ENCODE measurements at places on chromosomes 1 and 21.

DNA sequence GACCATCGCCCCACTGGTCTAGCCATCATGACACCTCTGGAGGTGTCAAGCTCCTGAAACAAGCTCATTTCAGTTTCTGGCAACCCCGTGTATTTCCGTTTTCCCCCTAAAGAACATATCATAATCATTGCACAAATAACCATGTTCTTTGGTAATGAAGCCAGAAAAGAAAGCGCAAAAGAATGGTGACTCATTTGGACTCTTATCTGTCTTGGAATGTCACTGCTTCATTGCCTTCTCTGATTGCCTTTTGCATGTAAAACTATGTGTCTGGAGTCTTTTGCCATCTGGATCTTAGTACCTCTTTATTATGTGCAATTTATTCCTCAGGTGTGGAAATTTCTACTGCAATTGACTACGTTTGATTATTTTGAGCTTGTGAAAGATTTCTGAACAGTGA is 110.5 kb downstream of the COLGALT2 start:
- DNase-seq = no peak

- no peak for DNase-seq
Observed at GRCh38 chr1:18907021-18907916, 4.9 kb upstream of the ALDH4A1 start.

DNA sequence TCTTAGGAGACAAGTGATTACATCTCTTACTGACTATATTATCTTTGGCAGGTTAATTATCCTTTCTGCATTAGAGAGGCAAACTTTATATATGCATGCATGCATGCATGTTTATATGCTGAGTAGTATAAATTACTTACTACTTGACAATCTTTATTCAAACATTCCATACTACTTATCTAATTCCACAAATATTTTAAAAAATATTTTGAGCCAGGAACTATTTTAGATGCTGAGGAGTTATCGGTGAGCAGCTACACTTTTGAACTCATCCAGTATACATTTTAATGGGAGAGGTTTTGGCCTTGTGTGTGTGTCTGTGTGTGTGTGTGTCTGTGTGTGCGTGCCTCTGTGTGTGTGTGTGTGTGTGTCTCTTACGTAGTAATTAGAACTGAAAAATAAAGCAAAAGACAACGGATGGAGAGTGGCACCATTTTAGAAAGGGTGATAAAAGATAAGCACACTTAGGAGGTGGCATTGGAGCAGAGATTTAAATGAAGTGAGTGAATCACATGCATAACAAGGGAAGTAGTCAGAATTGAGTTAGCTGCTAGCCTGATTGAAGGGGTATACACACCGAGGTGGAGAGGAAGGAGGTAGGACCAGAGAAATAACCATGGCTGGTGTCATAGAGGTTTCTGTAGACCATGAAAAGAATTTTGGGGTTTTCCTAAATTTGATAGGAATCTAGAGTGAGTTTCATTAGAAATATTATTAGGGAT is 1488.4 kb downstream of the MRPL39 start:
- no peak for DNase-seq

GRCh38 chr1:226436472-226436854 is 28.6 kb upstream of the PARP1 start:
- no peak for DNase-seq

GRCh38 chr1:39478126-39478915 is 13.1 kb upstream of the BMP8A start:
- DNase-seq = no peak

DNA sequence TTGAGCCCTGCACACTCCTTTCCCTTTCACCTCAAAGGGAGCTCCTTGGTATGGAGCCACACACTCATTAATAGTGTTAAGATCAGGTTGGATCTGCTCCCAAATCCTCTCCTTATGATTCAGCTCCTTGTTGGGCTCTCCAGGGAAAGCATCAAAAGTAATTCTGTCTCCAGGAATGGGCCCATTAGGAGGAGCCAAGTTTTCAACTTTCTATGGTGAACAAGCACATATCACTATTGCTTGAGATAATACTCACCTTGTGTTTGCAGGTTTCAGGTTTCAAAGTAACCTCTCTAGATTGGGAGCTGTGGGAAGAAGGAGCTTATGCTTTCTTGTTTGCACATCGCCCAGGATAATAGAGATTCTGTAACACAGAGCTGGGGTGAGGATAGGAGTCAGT is 164.8 kb downstream of the TNFSF18 start:
- no peak for DNase-seq

GRCh38 chr1:245603311-245603865 is 448.6 kb downstream of the KIF26B start:
- DNase-seq = no peak
